ENCODE measurements at places on chromosomes 1 and 21. TPM values are rescaled to one million over a fixed set of nuclear protein-coding genes. Genes with fewer than 3 reads are reported as not detected.

Gene DONSON
- 34.7 TPM for total RNA-seq

Gene FLAD1
- 21.6 TPM for total RNA-seq

Gene HPDL
- 9.7 TPM for total RNA-seq

Gene RYR2
- not detected for total RNA-seq

Gene CD48
- total RNA-seq = not detected

Gene SLC45A1
- total RNA-seq = 0.57 TPM

Gene SMIM1
- total RNA-seq = 0.66 TPM

Gene SLC6A17
- 0.13 TPM for total RNA-seq

Gene NCAM2
- 0.13 TPM for total RNA-seq

Gene NT5C1A
- not detected for total RNA-seq

Gene MAP7D1
- 164 TPM for total RNA-seq

Gene CD1B
- not detected for total RNA-seq

Gene ADORA1
- not detected for total RNA-seq

Gene TMEM9
- total RNA-seq = 27.7 TPM

Gene PRMT6
- 27.9 TPM for total RNA-seq

Gene KMO
- not detected for total RNA-seq

Gene KCNJ9
- total RNA-seq = not detected

Gene SELL
- total RNA-seq = 3.6 TPM

Gene GPR61
- total RNA-seq = not detected

Gene PRAMEF18
- total RNA-seq = not detected

Gene CYP4A22
- total RNA-seq = 0.07 TPM

Gene OLIG2
- not detected for total RNA-seq

Gene CATSPERE
- 1.1 TPM for total RNA-seq

Gene FMO4
- 0.65 TPM for total RNA-seq

Gene GSTM5
- 0.40 TPM for total RNA-seq

Gene EDARADD
- total RNA-seq = not detected
